ENCODE measurements at places on chromosomes 16 and 17.

- no peak for DNase-seq
Measured at GRCh38 chr17:77501101-77501566, 360.4 kb downstream of the SEC14L1 start.

DNA sequence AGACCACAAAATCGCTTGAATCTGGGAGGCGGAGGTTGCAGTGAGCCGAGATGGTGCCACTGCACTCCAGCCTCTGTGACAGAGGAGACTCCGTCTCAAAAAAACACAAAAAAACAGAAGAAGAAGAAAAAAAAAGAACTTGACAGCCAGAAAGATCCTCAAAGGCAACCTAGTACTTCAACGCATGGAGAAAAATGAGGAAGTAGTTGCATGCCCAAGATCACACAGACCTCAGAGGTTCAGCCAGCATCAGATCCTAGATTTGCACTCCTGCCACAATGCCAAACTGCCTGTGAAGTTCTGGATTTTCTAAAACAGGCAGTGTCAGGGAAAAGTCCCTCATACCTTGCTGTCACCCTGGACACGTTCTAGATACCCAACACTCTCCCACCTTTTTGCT, 1.5 kb downstream of the ATPAF2 start:
- DNase-seq: no peak

DNA sequence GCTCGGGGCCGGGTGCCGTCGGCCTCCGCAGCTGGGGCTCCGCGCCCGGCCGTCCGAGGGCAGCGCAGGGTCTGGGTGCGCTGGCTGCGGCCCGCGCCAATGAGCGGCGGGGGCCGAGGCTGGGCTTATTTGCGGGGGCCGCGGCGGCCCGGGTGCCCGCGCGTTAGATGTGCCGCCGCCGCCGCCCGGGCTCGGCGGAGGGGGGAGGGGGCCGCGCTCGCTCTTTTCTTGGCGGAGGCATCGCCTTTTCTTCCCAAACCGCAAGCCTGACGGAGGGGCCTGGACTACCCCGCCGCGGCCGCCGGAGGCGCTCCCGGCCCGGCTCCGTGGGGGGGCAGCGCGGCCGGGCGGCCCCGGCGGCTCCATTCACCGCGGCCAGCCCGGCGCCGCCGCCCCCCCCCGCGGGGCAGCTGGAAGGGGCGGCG, at the start of gene NOTUM:
NOTUM (minus strand) TSS at position 101 of the 425 bp plus-strand sequence. CDS start 278 bp downstream, outside the sequence.
- no peak for DNase-seq

DNA sequence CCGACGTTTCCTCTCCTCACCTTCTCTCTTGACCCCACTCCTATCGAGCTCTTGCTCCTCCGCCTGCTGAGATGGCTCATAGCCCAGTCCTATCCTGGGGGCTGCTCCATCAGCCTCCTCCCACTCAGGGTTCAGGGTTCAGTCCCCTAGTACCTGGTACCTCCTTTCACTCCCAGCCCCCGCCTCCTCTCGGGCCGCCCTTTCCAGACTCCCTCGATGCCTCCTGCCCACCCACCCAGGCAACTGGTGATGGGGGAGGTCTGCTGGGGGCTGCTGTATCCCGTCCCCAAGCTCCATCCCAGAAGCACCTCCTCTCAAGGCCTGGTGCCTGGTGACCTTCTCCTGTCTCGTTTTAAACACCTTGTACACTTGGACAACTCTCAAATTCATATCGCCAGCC, 93.9 kb downstream of the AMFR start:
- DNase-seq: no peak

DNA sequence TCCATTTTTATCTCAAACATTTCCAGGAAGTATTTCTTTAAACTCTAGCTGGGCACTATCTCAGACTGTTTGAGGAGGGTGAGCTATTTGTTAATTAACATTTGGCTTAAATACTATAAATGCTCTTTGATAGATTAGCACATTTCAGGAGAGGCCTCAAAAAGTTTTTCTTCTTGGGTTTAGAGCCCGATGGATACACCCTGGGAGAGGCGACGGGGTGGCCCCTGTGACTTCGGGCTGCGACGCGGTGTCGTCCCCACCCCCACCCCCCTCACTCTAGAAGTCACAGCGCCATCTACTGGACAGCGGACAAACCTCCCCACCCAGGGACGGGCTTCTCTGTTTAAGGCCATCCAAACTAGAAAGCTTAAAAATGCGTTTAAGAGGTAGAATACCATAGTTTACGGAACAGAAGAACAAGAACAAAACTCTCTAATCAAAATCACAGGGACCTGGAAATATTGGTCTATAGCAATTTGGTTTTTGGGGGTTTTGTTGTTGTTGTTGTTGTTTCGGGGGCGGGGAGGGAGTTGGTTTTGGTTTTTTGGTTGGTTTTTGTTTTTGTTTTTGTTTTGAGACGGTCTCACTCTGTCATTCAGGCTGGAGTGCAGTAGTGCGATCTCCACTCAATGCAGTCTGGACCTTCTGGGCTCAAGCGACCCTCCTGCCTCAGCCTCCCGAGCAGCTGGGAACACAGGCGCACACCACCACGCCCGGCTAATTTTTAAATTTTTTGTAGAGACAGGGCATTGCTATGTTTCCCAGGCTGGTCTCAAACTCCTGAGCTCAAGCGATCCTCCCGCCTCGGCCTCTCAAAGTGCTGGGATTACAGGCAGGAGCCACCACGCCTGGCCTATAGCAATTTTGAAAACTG, 254.4 kb downstream of the C16orf95 start:
- peak; percentile 13 for DNase-seq

- no peak for DNase-seq
Measured at GRCh38 chr17:40321524-40321929, 12.5 kb downstream of the RARA start.

GRCh38 chr16:74438492-74438979, 17.3 kb upstream of the CLEC18B start:
- DNase-seq: no peak

GRCh38 chr17:8277317-8277716, 11.2 kb upstream of the RANGRF start:
- no peak for DNase-seq

DNA sequence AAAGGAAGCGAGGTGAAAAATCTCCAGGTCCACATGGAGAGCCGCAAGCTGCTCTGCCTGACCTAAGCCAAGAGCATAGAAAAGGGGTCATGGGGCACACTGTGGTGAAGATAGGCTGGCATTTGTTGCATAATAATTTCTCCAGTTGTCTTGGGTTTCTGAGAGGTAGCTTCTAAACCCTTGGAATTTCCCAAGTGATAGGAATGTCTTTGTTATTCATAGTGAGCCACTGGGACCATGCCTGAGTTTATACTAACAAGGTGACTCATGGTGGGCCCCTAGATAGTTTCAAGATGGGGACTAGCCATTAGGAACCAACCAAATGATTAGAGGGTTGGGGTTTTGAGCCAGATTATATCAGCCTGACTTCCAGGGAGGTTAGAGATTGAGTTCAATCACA, 25.6 kb downstream of the SOST start:
- DNase-seq: no peak

GRCh38 chr16:16945207-16945606, 525.6 kb downstream of the XYLT1 start:
- no peak for DNase-seq

DNA sequence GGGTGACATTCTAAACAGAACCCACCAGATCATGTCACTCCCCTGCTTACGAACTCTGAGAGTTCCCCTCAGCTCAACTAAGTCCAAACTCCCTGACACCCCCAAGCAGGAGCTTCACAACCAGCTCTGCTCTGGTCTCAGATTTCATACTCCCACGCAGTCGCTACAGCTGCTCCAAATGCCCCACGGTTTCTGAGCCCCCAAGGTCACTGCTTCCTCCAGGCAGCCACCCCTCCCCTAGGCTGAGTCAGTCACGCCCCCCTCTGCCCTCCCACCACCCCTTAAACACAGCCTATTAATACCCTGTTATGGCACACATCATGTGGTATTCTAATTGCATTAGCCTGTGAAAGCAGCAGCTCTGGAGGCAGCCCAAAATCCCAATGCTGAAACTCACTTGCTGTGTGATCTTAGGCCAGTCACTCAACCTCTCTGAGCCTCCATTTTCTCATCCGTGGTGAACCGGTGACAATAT, 51.5 kb downstream of the GSG1L start:
- no peak for DNase-seq

- no peak for DNase-seq
Measured at GRCh38 chr17:40451420-40451819, 8.2 kb downstream of the IGFBP4 start.

DNA sequence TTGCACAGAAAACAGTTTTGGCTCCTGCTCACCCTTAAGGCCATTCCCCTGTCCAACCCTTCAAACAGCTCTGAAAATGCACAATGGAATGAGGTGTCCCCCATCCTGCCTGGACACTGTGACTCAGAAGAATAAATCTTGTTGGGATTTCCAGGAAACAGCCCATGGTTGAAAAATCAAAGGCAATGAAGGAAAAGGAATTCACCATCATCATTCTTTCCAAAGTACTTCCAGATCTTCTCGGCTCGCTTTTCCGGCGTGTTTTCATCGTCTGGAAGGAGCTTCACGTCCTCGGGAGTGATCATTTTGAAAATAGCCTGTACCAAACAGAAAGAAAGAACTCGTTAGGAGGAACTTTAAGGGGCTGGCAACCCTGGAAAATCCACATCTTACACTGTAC, 4.3 kb downstream of the RCVRN start:
- DNase-seq: no peak

GRCh38 chr16:50505115-50505514, 43.1 kb upstream of the NKD1 start:
- no peak for DNase-seq

DNA sequence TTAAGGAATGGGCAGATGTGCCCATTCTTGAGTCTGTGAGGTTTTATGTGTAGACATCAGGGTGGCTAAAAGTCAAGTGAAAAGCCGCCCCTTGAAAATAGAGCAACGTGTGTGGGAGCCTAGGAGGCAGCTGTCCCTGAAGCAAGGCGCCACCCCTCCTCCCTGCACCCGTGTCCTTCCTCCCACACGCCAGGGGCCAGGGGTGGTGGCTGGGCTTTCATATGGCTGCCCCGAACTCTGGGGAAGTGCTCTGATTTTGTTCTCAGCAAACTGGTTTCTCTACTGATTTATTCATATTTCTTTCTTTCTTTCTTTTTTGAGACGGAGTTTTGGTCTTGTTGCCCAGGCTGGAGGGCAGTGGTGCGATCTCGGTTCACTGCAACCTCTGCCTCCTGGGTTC, 4.7 kb downstream of the ZNF750 start:
- no peak for DNase-seq

DNA sequence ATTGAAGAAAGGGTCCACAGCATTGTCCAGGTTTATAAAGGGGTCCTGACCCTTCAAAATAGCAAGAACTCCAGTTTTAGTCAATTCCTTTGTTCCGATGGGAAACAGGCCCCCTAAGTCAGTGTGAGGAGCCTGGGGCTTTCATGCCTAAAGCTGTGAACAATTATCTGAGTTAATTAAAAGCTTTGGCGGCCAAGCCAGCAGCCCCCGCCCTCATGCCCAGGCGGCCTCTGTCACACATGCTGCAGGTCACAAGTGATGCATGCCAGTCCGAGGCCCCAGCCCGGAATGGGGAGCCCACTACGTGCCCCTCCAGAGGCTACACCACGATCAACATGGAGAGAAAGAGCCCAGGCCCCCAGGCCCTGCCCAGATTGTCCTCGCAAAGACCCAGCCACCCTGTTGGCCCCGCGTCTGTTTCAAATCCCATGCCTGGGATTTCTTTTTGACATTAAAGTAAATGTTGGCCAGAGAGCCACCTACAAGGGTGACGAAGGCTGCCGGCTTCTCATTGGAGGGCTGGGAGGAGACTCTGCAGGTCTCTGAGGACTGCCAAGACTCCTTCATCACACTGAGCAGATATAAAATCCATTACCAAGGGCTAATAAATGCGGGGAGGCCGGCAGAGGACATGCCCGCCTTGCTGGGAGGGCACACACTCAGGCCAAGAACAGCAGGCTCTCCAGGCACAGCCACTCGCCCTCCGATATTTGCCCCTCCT, 14.5 kb upstream of the PITPNM3 start:
- no peak for DNase-seq

DNA sequence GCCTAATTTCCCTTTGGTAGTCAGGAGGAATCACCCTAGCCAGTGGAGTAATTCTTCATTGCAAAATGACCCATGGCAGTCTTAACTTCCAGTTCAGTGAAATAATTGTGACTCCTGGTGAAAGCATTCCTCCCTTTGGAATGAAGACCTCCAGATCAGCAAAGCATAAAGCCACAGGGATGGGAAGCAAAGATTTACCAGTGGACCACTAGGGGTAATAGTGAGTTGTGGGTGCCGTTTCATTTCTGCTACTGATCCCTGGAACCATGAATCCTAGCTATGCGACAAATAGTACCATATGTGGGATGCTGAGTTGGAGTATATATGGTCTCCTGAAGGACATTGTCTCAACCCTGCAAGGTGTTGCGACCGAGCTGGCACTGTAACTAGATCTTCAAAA, 13.7 kb downstream of the DYNLL2 start:
- no peak for DNase-seq

DNA sequence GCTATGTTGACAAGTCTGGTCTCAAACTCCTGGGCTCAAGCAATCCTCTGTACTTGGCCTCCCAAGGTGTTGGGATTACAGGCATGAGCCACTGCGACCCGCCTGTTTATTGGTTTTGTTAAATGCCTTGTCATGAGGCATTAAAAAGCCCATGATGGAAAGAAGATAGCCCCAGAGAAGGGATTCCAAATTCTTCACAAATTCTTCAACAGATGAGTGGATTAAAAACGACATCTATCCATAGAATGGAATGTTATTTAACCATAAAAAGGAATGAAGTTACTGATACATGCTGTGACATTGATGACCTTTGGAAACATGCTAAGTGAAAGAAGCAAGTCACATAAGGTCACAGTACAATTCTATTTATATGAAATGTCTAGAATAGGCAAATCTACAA, 4.7 kb downstream of the SGF29 start:
- DNase-seq: no peak

- no peak for DNase-seq
Measured at GRCh38 chr16:27177031-27177774, 26.1 kb upstream of the KDM8 start.

GRCh38 chr17:56629531-56630075, 36.1 kb downstream of the NOG start:
- DNase-seq: no peak

DNA sequence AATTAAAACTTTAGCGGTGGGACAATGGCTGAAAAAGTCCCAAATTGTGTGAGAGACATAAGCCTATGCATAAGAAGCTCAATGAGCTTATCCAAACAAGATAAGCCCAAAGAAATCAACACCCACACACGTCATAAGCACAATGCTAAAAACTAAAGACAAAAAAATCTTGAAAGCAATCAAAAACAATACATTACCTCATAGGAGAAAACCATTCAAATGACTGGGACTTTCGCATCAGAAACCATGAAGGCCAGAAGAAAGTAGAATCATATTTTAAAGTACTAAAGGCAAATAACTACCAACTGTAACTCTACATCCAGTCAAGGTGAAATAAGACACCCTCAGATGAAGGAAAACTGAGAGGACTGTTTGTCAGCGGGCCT, 50.2 kb downstream of the ZCCHC14 start:
- DNase-seq: no peak
